Peyer's patch (tissue), 4 donors: ENCODE measurements at places on chromosomes 11 and 22. TPM values are rescaled to one million over a fixed set of nuclear protein-coding genes. Genes with fewer than 3 reads are reported as not detected.

DNA sequence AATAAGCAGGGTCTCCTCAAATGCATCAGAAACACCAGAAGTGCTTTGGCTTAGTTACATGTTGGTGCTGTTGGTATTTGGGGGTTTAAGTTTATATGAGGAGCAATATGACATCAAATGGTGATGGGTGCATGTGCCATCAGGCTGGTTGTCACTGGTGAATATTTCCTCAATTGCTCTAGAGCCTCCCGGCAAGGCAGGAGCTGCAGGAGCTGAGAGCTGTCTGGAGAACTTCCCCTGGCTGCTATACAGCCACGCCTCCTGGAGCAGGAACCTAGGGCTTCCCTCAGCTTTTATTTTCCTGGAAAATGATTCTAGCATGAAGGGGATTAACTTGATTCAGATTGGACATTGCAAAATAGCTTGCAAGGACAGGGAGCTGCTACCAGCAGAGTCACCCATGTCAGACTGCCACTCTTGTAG is 15.8 kb downstream of the IGLL5 start:
- no peak for DNase-seq

- peak; percentile 68 for DNase-seq
Observed at GRCh38 chr22:32204856-32205722, at the start of gene RFPL2. Gene RFPL2 (minus strand): TSS chr22:32205073. CDS start chr22:32202451, 2,622 bp downstream.

GRCh38 chr11:80365980-80366379 is 925.1 kb upstream of the TENM4 start:
- no peak for DNase-seq

DNA sequence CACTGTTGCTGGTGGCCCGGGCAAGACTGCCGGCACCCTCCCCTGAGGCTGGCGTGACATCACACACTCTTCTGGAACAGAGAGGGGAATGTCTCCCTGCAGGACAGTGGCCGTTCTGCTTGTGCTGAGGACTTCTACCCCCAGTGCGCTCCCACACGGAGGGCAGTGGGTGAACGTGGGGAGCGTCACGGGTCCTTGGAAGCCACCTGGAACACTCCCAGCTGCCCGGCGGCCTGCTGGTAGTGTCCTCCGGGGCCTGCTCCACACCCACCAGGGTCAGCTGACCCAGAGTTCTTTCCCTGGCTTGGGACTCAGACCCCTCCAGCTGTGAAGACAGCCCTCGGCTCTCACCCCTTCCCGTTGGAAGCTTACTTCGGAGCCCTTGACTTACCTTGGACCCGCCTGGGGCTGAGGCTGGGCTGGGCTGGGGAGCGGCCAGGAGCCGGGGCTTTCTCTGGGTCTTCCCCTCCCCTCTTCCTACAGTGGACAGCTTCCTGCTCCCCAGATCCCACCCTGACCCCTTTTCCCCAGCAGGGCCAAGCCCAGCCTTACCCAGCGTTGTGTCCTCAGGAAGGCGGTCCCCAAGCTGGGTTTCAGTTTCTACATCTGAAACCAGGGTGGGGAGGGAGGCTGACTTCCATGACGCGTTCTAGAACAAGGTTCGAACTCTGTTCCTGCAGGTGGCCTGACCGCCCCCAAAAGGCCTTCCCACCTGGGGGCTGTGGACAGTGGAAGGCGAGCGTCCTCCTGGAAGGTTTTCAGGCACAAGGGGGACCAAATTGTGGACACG is 14.8 kb upstream of the GAL start:
- no peak for DNase-seq

DNA sequence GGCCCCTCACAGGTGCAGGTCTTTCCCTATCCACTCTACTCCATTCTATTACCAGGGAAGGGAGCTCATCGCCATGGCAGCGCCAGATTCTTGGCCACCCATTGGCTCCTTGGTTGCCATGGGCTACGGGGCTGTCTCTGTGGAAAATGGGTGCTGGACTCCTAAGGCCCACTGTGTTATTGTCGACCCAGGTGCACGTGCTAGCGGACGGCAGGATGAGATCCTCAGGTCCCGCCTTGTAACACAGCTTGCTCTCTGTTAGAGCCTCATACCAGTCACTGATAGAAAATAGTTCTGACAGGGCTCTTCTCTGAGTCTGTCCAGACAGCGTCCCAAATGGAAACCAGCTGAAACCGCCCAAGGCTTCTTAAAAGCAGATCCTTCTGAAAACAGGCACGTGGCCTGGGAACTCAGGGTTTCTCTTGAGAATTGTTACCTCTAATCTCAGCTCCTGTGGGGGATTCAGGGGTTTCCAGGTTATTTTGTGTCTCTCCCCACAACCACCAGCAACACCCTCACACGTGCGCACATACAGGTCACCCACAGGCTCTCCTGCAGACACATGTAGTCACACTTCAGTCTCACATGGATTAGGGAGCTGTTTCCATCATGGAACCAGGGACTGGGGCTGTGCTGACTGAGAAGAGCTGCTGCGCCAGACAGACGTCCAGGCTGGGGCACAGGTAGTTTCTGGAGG is 1.5 kb downstream of the TUB start:
- DNase-seq, result no peak

- DNase-seq, result no peak
Observed at GRCh38 chr22:30863081-30863833, 105.3 kb downstream of the MORC2 start.

DNA sequence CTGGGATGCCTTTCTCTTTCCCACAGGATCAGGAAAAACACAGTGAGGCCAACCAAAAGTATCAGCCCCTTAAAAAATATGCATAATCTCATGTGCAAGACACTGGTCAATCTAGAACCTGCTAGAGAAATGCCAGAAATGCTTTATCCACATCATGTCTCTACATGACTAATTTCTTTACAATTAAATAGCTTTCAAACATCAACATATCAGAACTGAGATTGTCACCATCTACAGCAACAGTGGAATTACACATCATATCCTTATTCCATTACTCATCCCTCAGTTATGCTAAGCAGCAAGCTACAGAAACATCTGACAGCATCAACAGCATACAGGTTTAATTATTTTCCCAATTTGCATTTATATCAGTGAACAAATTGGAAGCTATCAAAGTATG is 78.8 kb downstream of the DDIAS start:
- no peak for DNase-seq

Gene MAPK8IP2
- 1.2 TPM for total RNA-seq

DNA sequence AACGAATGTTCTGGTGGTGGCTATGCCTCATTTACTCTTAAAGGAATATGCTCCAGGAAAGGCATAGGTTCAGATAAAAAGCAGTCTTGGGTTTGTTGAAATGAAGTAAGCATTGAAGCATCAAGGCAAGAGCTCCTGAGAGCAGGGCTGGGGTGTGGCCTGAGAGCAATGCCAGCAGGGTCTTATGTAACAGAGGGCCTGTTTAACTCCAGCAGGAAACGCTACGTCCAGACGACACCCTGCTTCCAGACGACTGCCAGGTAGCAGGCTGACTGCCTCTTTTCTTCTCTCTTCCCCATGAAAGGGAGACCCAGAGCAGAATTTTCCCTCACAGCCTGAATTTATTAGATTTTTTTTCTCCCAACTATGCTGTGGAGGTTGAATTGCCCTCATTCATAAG is 127.2 kb upstream of the SLC5A12 start:
- no peak for DNase-seq

DNA sequence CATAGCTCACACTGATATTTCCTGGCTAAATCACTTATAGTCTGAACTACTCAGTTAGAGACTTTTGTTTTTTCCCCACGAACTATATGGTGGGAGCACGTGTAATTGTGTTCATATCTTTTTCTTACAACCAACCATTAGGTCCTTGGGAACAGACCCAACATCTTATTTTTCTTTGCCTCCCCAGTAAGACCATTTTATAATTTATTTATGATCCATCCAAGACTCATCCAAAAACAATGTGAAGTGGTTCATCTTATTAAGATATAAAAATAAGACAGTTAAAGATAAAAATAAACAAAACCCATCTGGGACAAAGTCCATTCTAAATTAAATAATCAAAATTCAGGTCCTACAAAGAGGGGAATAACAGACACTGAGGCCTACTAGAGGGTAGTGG is 90.8 kb downstream of the FAM168A start:
- no peak for DNase-seq

GRCh38 chr11:1084561-1085439 is 10.1 kb downstream of the MUC2 start:
- DNase-seq, result peak; percentile 49

GRCh38 chr11:104546501-104546900 is 351.8 kb downstream of the CASP12 start:
- no peak for DNase-seq

DNA sequence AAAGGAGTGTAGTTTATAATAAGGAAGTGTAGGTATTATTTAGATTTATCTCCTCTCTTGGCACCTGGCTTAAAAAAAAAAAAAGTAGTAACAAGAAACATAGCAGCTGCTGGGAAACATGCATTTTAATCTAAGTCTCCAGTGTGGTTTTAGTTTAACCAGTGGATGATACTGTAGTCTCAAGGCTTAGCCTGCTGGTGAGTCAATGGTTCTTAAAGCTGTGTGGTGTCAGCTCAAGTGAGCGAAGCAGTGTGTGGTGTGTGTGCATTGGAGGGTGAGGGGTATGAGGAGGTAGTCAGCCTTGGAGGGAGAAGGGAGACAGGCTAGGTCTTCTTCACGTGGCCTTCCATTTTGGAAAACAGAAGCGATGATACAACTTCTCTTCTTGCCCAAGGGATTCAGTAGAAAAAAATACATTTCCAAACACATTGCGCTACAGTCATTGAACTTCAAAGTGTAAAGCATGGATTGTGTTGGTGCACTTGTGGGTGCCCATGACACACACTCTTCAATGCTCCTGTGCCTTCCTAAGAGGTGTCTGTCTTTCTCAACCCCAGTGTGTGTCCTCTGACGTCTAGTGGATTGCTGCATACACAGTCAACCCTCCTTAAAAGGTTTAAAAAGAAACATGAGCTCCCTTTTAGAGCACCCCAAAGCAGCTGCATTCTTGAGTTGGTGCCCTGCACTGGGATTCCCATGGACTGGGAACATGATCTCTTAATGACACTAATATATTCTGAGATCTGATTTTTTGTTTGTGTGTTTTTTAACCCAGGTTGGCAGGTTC is 40.1 kb downstream of the ZBTB16 start:
- no peak for DNase-seq

Gene TM7SF2
- 49.5 TPM for total RNA-seq

DNA sequence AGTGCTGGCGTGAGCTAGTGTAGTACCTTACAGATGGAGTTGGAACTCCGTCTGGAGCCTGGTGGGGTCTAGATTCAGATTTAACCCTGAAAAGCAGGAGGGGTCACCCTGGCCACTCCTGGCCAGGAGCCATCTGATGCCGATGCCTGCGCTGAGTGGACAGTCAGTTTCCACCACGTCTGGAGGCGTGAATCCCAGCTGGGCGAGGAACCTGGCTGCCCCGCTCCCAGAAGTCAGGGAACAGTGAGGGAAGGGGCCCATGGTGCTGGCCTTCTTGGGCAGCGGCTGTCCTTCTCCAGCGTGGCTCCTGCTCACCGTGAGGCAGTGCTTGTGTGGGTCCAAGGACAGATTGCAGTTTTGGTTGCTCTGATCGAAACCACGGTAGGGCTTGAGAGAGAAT is 76.3 kb downstream of the PARVB start:
- DNase-seq, result no peak

Gene H19
- total RNA-seq, result 15.0 TPM

DNA sequence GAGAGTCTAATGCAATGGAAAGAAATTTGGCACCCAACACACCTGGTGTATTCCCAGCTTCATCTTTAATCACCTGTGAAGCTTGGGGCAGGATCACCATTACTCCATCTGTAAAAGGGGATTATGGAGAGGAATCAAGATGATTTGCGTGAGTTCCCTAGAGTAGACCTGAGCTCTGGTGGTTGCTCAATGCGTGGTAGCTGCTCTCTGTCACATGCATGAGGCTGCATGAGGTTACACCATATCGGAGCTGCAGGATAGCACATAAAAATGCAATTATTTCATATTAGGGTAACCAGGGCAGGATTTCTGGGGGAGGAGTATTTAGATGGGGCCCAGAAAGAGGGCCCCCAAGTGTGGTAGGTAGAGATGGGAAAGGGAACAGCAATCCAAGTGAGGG is 35.3 kb upstream of the CLMP start:
- DNase-seq, result no peak

DNA sequence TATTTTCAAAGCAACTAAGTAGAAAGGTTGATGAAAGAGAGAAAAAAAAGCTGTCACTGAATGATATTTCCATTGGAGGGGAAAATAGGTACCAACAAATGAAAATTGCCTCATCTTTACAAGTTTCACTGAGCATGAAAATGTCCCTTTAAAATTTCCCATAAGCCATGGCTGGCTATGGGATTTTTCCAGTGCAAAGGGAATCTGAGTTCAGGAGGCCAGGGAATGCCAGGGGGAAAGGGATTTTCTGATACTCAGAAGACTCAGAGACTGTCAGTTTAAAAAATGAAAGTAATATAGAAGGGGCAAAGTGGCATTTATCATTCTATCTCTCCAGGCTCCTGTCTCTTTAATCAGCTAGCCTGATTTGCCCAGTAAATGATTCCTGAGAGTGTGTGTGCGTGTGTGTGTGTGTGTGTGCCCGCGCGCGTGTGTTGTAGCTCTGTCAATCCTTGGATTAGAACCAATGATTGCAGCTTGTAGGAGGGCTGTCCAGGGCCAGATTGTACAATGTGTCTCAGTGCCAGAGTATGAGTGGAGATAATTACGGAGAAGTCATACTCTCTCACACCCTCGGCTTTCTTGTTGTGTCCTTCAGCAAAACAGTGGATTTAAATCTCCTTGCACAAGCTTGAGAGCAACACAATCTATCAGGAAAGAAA is at the start of gene NTM:
Gene NTM, plus strand, starts transcription at position 526 of the 662 bp plus-strand sequence.
- no peak for DNase-seq

GRCh38 chr11:19974886-19975285 is 185.4 kb downstream of the DBX1 start:
- no peak for DNase-seq

- no peak for DNase-seq
Observed at GRCh38 chr11:111694851-111695250, 71.3 kb downstream of the PPP2R1B start.

Gene SLC35E4
- total RNA-seq, result 5.1 TPM

Gene XKR3
- total RNA-seq, result not detected

DNA sequence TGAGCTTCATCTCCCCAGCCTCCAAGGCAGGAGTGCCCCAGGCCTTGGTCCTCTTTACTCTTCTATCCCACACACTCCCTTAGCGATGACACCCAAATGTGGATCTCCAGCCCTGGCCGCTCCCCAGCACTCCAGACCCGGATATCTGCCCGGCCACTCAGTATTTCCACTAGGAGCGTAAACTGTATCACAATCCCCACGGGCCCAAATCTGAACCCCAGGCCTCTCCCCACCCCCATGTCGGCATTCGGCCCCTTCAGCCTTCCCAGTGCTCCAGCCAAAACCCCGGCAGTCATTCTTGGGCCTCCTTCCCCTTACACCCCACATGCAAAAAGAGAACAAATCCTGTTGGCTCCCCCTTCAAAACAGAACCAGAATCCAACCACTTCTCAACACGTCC is 20.8 kb downstream of the WNT11 start:
- no peak for DNase-seq

Gene TBX10
- total RNA-seq, result 64.1 TPM

GRCh38 chr22:30574095-30574981 is at the start of gene GAL3ST1:
Gene GAL3ST1 (minus strand): TSS chr22:30574665. CDS start chr22:30557392, 17,273 bp downstream.
- peak; percentile 85 for DNase-seq

DNA sequence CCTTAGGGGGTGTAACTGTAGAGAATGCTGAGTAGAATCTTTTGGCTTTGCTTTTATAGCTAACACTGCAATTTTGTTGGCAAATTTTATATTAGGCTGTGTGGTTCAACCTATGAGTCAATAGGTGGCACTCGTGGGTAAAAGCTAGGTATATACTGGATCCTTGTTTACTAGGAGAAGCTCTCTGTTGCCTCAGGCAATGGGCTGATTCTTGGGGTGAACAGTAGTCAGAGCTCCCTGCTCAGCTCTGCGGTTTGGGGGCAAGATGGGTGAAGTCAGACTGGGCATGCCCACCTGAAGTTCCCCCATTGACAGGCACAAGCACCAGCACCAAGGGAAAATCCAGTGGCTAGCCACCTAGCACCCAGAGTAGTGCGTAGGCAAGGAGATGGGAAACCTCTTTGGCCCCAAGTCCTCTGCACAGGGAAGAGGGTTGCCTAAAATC is 238.7 kb downstream of the FAM181B start:
- DNase-seq, result no peak
